ENCODE measurements at places on chromosomes 3 and 15.

GRCh38 chr15:75213768-75214221, 12.1 kb downstream of the C15orf39 start:
- H3K4me1 ChIP-seq: no peaks in the 10 kb centered on the region
- no peak for DNase-seq
- H3K36me3 ChIP-seq: no peaks in the 10 kb centered on the region
- H3K27ac ChIP-seq: no peak overlapping the region

- no peak overlapping the region for H3K27ac ChIP-seq
- H3K4me1 ChIP-seq: no peaks in the 10 kb centered on the region
- no peaks in the 10 kb centered on the region for H3K27me3 ChIP-seq
- no peak for DNase-seq
These were observed 165.4 kb downstream of the CFAP20DC start for GRCh38 chr3:58884453-58884852.

DNA sequence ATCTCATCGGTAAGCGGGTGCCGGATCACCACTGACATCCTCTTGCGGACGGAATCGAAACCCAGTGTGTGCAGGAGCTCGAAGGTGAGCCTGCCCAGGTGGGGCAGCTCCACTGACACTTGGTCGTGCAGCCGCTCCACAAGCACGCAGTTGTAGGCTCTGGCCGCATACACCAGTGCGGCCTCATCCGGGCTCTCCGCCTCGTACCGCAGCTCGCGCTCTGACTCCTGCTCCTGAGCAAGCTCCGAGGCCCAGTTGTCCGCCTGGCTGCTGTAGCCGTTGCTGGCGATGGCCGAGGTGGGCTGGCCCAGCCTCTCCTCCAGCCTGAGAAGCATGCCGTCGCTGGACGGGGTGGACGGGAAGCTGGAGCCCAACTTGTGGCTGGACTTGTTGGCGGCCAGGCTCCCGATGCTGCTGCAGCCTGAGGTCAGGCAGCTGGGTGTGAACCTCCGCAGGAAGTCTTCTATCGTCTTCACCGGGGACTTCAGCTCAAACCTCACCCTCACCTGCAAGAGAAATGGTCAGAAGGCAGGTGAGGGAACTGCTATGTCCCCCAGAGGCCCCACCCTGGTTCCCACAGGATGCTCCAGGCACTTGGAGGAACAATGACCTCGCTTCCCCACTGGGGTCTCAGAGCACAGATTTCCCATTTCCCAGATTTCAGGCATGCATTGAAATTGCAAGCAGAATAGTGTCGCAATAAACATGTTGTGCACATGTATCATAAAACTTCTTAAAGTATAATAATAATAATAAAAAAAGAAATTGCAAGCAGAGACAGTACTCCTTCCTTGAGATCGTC, 149.2 kb downstream of the ATP10A start:
- H3K4me1 ChIP-seq: no peaks in the 10 kb centered on the region
- no peak for DNase-seq
- no peaks in the 10 kb centered on the region for H3K27me3 ChIP-seq
- no peaks in the 10 kb centered on the region for H3K36me3 ChIP-seq
- H3K4me3 ChIP-seq: no peak overlapping the region

- H3K4me1 ChIP-seq: no peaks in the 10 kb centered on the region
- DNase-seq: peak; percentile 69
- H3K27ac ChIP-seq: no peak overlapping the region
- H3K27me3 ChIP-seq: peaks cover 5% of the 10 kb centered on the region
These were observed 162.5 kb upstream of the CHRNA7 start for GRCh38 chr15:31867536-31868442.

- no peak for DNase-seq
- no peaks in the 10 kb centered on the region for H3K36me3 ChIP-seq
- H3K4me3 ChIP-seq: no peak overlapping the region
- peaks cover 8% of the 10 kb centered on the region for H3K4me1 ChIP-seq
These were observed 38.3 kb upstream of the ATOSA start for GRCh38 chr15:52717481-52717880.
